ENCODE measurements at places on chromosomes 4 and X. TPM values are rescaled to one million over a fixed set of nuclear protein-coding genes. Genes with fewer than 3 reads are reported as not detected.

DNA sequence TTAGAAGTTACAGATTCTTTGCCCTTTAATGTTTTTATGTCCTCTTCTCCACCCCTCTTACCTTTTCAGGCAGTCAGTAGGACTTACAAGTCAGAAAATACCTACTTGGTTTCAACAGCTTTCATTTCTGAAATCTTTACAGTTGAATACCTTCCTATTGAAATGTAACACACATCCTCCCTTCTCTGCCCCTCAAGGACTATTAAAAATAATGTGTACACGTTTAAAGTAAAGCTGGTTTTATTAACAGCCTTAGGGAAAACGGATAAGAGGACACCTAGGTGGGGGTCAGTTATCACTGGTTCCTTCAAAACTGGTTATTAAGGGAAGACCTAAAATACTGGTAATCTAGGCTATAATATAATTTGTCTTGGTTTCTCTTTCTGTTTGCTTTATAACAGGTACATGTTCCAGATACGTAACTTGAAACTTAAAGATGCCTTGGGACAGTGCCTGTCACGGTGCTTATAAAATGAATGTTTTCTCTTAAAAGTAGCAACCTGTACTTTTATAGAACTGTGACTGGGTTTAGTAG is 1.8 kb downstream of the CCSER1 start:
- DNase-seq = no peak
- H3K27me3 ChIP-seq = no peaks in the 10 kb centered on the region
- H3K36me3 ChIP-seq = no peaks in the 10 kb centered on the region
- H3K4me1 ChIP-seq = peaks cover 4% of the 10 kb centered on the region

- H3K27ac ChIP-seq = peak overlapping the region; percentile 42
- no peaks in the 10 kb centered on the region for H3K27me3 ChIP-seq
- peaks cover 12% of the 10 kb centered on the region for H3K4me1 ChIP-seq
- no peak for DNase-seq
- no peak overlapping the region for H3K4me3 ChIP-seq
Measured at GRCh38 chrX:11421805-11422524, 128.8 kb downstream of the AMELX start.

The MGST2 gene
- total RNA-seq = 83.2 TPM

The NR3C2 gene
- 161 TPM for total RNA-seq

DNA sequence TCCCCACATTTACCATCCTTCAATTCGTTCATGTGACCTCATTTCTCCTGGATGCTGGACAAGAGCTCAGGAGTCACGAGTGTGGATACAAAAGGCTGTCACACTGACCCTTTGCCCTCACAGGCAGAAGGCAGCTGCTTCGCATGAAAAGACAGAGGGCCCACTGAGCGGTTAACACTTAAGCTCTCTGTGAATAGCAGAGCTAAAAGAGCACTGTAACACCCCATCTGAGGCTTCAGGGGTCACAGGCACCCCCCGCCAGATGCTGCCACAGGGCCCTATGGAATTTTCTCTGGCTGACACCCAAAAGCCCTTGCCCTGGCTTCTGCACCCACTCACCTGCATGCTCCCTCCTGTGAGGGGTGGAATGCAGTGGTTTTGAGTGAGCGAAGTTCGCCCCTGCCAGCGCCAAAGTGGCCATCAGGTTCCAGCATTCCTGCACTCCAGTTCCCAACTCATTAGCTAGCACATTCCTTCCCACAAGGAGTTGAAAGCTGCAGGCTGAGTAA is 360.9 kb downstream of the PPP3CA start:
- no peak overlapping the region for H3K27ac ChIP-seq
- no peak overlapping the region for H3K4me3 ChIP-seq
- H3K4me1 ChIP-seq = no peaks in the 10 kb centered on the region
- H3K36me3 ChIP-seq = no peaks in the 10 kb centered on the region
- no peaks in the 10 kb centered on the region for H3K27me3 ChIP-seq
- DNase-seq = peak; percentile 53

- H3K4me1 ChIP-seq = no peaks in the 10 kb centered on the region
- H3K36me3 ChIP-seq = peaks cover 5% of the 10 kb centered on the region
- H3K4me3 ChIP-seq = no peak overlapping the region
- H3K27ac ChIP-seq = no peak overlapping the region
- no peaks in the 10 kb centered on the region for H3K27me3 ChIP-seq
Measured at GRCh38 chrX:118630848-118631247, 96.6 kb upstream of the IL13RA1 start.

The GPR50 gene
- total RNA-seq = not detected

- H3K4me1 ChIP-seq = no peaks in the 10 kb centered on the region
- no peaks in the 10 kb centered on the region for H3K27me3 ChIP-seq
- peak; percentile 33 for DNase-seq
- no peak overlapping the region for H3K4me3 ChIP-seq
- no peak overlapping the region for H3K27ac ChIP-seq
Measured at GRCh38 chr4:184000457-184001396, 95.6 kb downstream of the STOX2 start.

DNA sequence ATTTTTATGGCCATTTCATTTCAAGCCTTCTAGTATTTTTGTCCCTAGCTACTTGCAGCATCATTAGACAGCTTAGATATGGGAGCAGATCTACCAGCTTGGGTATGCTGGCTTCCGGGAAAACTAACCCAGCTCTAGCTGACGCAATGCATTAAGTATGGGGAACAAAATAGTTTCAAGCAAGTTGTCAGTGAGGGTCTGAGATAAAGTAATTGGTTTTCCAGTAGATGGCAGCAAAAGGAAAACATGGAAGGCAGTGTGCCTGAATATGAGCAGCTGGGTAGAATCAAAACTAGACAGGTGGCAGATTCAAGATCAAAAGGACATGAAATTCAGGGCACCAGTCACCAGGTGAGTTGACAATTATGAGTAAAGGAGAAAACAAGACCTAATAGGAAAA is 340.9 kb upstream of the CTSO start:
- H3K36me3 ChIP-seq = no peaks in the 10 kb centered on the region
- DNase-seq = no peak
- no peak overlapping the region for H3K4me3 ChIP-seq
- H3K27me3 ChIP-seq = no peaks in the 10 kb centered on the region
- no peak overlapping the region for H3K27ac ChIP-seq

DNA sequence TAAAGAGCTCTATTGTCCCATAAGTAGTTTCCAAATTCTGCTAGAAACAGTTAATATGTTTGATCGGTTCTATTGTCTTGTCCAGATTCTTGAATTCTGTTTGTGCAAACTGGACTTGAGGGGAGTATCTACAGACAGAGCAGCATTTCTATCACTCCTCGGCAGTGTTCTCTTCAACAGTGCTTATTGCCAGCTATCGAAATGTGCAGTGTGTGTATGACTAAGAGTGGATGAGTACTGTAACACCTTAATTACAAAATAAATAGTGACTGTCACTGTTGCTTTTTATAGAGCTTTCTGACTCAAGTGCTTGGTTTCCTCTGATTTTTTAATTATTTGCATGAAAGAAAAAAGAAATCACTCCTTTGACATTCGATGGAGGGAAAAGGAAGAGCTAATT is 274.6 kb downstream of the RPA4 start:
- H3K4me3 ChIP-seq = no peak overlapping the region
- DNase-seq = no peak
- no peaks in the 10 kb centered on the region for H3K4me1 ChIP-seq
- H3K27me3 ChIP-seq = no peaks in the 10 kb centered on the region
- no peak overlapping the region for H3K27ac ChIP-seq

The GYPE gene
- total RNA-seq = 0.67 TPM

GRCh38 chrX:150770623-150771022 is 77.4 kb downstream of the MTMR1 start:
- H3K36me3 ChIP-seq = no peaks in the 10 kb centered on the region
- no peaks in the 10 kb centered on the region for H3K27me3 ChIP-seq
- no peak for DNase-seq
- H3K4me1 ChIP-seq = peaks cover 5% of the 10 kb centered on the region
- no peak overlapping the region for H3K4me3 ChIP-seq

DNA sequence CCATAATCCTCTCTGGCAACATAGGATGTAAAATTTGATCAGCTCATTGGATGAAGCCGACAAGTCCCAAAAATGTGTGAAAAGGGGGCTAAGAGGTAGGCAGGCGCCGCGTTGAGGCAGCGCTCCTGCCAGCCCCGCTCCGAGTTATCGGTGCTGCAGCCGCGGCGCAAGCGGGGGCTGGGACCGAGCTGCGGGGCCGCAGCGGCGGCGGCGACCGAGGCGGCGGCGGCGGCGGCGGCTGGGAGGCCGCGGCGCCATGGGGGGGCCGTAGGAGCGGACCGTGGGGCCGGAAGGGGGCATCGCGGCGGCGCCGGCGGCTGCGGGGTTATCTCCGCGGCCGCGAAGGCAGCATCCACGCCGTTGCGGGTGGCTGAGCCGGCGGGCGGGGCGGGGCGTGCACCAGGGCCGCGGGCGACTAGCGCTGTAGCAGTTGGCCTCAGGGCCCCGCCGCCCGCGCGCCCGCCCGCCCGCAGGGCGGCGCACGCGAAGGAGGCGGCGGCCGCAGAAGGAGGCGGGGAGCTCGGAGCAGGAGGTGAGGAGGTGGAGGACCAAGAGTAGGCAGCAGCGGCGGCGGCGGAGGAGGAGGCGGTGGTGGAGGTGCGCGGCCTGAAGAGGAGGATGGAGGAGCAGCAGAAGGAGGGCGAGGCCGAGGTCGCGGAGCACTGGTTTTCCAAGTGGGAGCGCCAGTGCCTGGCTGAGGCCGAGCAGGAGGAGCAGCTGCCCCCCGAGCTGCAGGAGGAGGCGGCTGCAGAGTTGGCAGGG is 126.0 kb upstream of the CXorf66 start:
- H3K4me3 ChIP-seq = peak overlapping the region; percentile 21
- no peak overlapping the region for H3K27ac ChIP-seq
- no peaks in the 10 kb centered on the region for H3K27me3 ChIP-seq
- no peaks in the 10 kb centered on the region for H3K4me1 ChIP-seq
- no peaks in the 10 kb centered on the region for H3K36me3 ChIP-seq
- DNase-seq = peak; percentile 46

DNA sequence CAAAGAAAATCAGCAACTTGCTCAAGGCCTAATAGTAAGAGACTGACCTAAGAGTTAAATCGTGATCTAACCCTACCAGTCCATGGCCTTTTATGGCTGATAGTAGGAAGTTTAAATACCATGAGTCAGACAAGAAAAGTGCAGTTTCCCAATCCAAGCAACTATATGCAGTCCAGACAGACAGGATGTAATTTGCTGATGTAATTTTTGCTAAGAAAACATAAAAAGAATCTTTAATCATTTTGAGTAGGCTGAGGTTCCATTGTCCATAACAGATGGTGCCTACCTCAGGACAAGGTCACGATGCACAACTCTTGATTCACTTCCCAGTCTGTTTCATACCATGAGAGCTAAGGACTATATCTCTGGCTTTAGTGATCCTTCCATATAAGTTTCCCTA is 317.5 kb upstream of the GRIA3 start:
- H3K4me3 ChIP-seq = no peak overlapping the region
- no peaks in the 10 kb centered on the region for H3K4me1 ChIP-seq
- H3K27me3 ChIP-seq = no peaks in the 10 kb centered on the region
- no peaks in the 10 kb centered on the region for H3K36me3 ChIP-seq
- H3K27ac ChIP-seq = no peak overlapping the region

- no peaks in the 10 kb centered on the region for H3K27me3 ChIP-seq
- DNase-seq = no peak
- no peak overlapping the region for H3K27ac ChIP-seq
Measured at GRCh38 chrX:74238771-74239170, 65.2 kb upstream of the ZCCHC13 start.

The ZCCHC13 gene
- total RNA-seq = not detected

The FAT1 gene
- 78.2 TPM for total RNA-seq

- no peak overlapping the region for H3K4me3 ChIP-seq
- peaks cover 31% of the 10 kb centered on the region for H3K36me3 ChIP-seq
- H3K27me3 ChIP-seq = no peaks in the 10 kb centered on the region
- no peaks in the 10 kb centered on the region for H3K4me1 ChIP-seq
- H3K27ac ChIP-seq = no peak overlapping the region
- no peak for DNase-seq
Measured at GRCh38 chr4:2893772-2894171, 50.1 kb downstream of the ADD1 start.

DNA sequence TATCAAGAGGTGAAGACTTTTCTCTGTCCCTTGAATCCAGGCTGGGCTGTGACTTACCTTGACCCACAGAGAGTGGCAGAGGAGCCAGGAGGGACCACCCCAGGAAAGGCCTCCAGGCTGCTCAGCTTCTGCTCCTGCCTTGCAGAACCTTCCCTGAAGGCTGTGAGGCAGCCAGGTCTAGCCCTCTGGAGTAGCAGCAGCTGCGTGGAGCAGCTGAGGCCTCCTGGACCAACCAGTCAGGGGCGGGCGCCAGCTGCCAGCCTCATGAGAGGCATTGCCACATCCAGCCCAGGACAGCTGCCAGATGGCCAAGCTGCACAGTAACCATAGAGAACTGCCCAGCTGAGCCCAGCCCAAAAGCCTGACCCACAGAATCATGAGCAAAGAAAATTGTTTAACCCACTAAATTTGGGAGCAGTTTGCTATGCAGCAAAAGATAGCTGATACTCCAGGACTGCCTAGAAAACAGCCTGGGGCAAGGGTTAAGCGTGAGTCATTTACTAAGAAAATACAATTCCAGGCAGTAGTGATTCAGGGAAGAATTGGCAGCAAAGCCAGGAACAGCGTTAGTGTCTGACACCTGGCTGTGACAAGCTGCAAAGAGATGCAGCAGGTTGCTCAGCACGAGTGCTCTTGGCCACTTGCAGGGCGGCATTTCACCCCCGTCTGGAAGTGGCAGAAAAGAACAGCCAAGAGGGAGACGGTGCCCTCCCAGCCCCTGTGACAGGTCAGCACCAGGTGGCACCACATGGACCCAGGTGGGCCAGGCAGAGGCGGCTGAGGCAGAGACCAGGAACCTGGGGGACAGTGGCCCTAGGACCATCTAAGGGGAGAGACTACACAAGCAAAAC is 14.7 kb upstream of the PDE6B start:
- H3K4me1 ChIP-seq = no peaks in the 10 kb centered on the region
- H3K4me3 ChIP-seq = no peak overlapping the region
- DNase-seq = peak; percentile 47
- no peaks in the 10 kb centered on the region for H3K27me3 ChIP-seq
- H3K27ac ChIP-seq = no peak overlapping the region

The GABRA4 gene
- not detected for total RNA-seq

The PABPC1L2A gene
- not detected for total RNA-seq

DNA sequence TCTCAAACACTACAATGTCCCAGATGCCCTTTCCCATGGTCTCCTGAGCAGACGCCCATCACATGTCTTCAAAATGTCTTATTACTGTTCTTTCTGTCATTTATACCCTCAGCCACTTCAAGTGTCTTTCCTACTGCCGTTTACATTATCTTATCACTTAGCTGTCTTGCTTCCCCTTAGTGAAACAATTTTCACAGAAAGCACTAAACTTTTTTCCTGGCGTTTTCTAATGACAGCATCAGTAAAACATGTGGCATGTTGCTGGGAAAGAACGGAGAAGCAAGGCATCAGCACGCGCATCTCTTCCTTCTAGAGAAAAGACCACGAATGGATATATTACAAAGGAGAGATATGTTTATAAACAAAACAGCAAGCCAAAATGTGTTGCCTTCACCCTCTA is 189.7 kb upstream of the SLIT2 start:
- no peaks in the 10 kb centered on the region for H3K27me3 ChIP-seq
- no peak overlapping the region for H3K27ac ChIP-seq
- DNase-seq = no peak
- no peaks in the 10 kb centered on the region for H3K36me3 ChIP-seq
- H3K4me1 ChIP-seq = no peaks in the 10 kb centered on the region

All from thyroid gland (tissue), 4 donors.